ENCODE measurements at places on chromosomes 16 and 17.

DNA sequence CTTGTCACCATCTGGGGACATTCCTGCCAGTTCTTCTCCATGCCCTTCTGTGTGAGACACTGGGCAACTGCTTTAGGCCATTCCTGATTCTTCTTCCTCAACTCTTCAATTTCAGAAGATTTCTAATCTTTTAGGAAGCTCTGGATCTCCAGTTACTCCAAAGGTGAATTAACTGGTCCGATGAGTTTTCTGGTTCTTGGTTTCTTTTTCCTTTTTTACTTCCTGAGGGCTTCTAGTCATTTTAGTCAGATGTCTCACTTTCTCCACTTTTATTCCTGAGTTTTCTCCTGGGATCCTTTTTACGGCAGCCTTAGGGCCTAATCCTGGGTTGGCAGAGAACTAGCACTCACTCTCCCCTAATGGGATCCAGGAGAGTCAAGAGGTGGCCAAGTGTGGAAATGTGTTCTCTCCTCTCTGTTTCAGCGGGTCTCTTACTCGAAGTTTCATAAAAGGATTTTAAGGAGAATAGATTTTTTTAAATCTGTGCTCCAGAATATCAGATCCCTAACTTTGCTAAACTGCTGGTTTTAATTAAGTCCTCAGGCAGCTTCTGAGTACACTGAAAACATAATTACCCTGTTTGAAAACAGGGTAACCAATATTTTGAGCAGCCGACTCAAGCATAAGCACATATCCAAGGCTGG, 107.6 kb downstream of the RMI2 start:
- DNase-seq, result no peak

DNA sequence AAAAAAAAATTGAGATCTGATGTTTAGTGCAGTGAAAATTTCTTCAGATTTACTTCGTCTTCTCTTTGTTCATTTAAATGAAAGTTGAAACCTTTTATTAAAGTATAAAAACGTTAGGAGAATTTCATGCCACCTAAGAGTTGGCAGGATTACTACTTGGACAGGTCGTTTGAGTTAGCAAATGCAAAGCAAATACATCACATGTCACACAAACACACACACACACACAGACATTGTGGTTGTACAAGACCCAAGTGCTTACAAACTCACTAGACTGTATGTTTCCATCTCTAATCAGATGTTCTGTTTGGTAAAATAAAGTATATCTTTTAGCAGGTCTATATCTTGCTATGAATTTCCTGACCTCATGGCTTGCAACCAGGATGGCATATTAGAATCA, 185.6 kb upstream of the COX10 start:
- DNase-seq, result no peak

- DNase-seq, result no peak
Observed at GRCh38 chr16:85428168-85428898, 184.8 kb upstream of the GSE1 start.

GRCh38 chr17:58307468-58308172, 21.0 kb downstream of the TSPOAP1 start:
- no peak for DNase-seq

GRCh38 chr17:62705778-62706597, 78.5 kb downstream of the MRC2 start:
- no peak for DNase-seq

- peak; percentile 70 for DNase-seq
Observed at GRCh38 chr16:76583466-76583865, 306.3 kb downstream of the CNTNAP4 start.

DNA sequence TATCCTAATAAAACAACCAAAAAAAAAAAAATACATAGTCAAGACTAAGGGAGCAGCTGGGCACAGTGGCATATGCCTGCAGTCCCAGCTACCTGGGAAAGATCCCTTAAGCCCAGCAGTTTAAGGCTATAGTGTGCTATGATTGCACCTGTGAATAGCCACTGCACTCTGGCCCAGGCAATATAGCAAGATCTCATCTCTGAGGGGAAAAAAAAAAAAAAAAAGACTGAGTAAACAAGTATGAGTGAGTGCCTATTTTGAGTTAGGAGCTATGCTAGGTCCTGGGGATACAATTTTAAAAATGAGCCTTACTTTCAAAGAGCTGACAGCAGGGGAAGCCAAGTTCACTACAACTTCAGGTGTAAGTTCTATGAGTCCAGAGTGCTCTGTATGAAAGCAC, 55.4 kb downstream of the GRB2 start:
- no peak for DNase-seq

DNA sequence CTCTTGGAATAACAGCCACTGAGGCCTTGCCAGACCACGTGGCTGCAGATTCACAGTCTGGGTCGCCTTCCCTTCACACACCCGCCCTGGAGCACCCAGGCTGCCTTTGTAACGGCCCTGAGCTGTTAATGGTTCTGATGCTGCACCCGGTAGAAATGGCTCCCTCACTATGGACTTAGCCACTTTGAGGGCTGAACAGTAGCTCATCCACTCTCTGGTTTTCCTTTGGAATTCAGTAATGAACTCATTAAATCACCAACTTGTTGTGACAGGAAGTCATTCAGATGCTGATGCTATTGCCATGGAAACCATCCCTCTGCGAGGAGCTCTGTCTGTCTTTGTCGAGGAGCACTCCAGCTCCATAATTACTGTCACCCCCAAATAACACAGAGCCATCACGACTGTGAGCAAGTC, 59.2 kb downstream of the CDK5R1 start:
- peak; percentile 66 for DNase-seq

DNA sequence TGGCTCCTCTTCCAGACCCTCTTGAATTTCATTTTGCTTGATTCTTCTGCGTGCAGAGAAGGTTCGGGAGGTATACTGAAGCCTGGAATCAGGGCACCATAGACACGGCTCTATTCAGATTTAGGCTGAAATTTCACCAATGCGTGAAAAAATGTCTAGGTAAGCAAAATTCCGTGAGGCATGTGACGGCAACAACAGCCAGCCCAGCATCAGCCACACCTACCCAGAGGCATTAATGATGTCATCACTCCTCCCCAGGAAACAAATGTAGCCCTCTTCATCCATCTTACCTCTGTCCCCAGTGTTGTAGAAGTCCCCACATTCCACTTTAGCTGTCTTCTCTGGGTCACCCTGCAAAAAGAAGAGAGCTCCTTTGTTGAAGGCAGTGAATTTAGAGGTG, 50.8 kb upstream of the ACSM2B start:
- DNase-seq, result no peak

GRCh38 chr17:79777120-79777893, 641 bp upstream of the CBX2 start:
- peak; percentile 27 for DNase-seq

DNA sequence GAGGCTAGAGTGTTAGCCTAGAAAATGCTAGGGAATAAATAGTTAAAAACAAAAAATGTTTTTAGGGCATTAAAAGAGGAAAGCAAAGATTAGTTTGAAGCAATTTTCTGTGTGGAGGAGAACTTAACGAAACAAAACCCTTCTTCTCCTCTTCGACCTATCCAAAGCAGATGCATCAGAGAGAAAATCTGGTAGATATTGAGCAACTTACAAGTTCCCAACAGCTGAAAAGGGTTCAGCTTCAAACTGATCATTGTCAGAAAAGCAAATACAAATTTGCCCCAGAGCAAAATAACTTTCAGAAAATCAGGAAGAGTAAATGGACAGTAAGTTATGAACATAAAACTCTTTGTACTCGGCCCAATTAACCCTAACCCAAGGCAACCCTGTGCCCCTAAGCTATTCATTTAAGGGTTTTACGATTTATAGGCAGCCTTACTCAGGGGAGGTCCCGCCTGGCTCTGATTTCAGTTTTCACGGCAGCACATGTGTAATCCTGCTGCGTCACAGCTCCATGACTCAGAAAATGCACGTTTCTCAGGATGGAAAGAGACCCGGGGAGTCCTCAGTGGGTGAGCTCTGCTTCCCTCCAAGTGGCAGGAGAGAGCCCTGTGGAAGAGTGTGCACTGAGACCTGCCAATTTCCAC, 405.7 kb upstream of the SALL1 start:
- DNase-seq, result no peak

DNA sequence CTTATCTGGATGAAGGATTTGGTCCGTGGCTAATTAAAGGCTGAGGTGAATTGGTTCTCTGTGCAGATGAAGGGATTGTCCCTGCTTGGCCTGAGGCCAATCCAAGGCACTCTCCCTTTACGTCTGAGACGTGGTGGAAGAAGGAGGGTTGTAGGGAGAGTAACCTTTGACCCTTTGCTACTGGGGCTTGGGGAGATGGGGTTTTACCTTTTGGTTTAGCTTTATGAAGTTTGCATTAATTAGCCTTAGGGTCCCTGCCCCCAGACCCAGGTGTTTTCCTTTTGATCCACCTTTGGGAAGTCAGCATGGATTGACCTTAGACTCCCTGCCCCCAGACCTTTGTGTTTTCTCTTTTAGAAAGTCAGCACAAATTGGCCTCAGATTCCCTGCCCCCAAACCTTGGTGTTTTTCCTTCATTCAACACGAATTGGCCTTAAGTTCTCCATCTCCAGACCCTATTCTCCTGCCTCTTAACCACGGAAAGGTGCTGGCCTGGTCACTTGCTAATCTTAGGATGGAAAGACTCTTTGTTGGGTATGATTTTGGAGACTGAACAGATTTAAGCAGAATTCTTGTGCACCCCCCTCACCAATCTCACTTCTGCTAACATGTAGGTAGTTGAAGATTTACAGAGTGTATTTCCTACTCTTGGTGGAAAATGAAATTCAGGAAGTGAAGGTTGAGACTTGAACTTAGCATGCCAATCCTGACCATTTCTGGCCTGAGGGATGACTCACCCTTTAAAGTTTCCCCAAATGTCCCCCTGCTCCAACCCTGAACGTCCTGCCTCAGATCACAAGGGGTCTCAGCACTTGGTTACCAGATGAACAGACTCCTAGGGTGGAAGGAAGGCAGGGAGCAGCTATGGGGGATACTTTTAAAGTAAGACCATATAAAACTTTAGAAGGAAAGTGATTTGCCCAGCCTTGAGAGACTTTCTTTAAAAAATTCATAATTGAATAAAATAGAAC, 23.1 kb upstream of the MMD start:
- no peak for DNase-seq

- DNase-seq, result peak; percentile 38
Observed at GRCh38 chr16:19138601-19139000, 24.8 kb downstream of the ITPRIPL2 start.

DNA sequence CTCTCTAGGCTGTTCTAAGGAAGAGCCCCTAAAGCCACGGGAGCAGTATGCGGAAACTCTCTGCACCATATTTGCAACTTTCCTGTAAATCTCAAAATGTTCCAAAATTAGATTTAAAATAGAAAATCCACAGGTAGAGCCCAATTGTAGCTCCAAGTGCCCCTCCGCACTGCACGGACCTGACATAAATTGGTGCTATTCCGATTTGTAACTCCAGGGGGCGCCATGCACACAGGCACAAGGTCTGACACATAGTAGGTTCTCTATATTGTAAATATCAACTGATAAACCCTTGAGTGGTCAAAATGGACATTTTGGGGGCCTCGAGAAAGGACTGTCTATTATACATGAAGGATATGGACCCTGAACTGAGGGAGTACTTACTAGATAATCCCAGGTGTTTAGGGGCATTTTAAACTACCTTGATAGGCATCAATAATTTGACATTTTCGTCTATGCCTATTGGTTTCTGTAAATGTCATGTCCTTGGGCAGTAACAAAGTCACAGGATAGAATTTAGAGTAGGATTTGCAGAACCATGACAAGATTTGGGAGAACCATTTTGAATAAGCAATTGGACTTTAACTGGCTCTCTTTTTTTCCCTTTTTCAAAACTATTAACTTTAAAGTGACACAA, 36.6 kb upstream of the TMEM132E start:
- DNase-seq, result peak; percentile 2

DNA sequence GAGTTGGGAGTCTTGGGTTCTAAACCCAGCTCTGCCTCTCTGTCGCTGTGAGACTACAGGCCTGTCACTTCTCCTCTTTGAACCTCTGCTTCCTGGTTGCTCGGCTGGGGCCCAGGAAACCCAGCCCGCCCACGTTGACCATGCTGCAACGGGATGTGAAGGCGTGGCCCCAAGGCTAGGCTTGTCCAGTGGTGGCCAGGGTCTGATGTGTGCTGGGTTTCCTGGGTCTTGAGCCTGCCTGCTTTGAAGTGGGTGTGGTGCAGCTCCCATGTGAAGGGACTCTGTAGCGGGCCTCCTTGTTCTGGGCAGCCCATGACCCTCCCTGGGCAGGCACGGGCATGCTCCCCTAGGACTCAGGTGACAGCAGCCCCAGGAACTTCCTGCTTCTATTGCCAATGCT, 82.3 kb downstream of the SDR42E1 start:
- no peak for DNase-seq

- peak; percentile 39 for DNase-seq
Observed at GRCh38 chr17:38464723-38465390, 36.6 kb downstream of the ARHGAP23 start.

DNA sequence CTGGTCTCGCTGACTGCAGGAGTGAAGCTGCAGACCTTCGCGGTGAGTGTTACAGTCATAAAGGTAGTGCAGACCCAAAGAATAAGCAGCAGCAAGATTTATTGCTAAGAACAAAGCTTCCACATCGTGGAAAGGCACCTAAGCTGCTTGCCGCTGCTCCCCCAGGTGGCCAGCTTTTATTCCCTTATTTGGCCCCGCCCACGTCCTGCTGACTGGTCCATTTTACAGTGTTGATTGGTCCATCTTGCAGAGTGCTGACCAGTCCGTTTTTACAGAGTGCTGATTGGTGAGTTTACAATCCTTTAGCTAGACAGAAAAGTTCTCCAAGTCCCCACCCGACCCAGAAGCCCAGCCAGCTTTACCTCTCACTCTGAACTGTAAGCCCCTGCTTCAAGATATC, 227.8 kb downstream of the ABCC12 start:
- no peak for DNase-seq

DNA sequence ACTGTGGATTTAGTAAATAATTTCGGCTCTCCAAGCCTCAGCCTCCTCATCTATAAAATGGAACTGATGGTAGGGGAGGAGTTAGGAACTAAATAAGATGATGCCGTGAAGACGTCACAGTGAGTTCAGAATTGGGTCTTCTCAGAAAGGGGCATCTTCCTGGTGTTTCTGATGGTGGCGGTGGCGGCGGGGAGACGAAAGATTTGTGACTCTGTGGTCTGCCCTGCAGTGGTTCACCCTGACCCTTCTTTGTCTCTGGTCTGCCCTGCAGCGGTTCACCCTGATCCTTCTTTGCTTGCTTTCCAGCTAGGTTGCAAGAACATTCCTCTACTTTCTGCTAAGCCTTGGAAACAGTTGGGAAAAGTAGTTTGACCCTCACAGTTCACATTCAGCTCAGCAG, 34.3 kb downstream of the WFDC1 start:
- no peak for DNase-seq

DNA sequence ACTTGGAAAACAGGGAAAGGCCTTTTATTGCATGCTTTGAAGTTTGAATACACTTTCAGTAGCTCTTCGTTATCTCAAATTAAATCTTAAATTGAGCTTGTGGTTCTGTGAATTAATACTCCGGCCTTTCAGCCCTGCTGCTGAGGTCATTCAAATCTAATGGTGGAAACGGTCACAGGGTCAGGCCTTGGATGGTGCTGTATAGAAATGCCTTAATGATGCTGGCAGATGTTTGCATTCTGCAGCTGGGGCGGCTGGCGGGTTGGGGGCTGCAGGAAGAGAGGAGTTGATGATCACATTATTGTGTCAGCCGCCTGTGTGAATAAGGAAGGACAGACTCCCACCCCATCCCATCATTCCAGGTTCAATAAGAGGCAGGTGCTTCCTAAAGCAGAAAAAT, 723.6 kb downstream of the WWOX start:
- no peak for DNase-seq
